ENCODE measurements at places on chromosomes 16 and 17.

GRCh38 chr16:3597226-3597625 lies 14.2 kb downstream of the SLX4 start:
- no peak for DNase-seq

DNA sequence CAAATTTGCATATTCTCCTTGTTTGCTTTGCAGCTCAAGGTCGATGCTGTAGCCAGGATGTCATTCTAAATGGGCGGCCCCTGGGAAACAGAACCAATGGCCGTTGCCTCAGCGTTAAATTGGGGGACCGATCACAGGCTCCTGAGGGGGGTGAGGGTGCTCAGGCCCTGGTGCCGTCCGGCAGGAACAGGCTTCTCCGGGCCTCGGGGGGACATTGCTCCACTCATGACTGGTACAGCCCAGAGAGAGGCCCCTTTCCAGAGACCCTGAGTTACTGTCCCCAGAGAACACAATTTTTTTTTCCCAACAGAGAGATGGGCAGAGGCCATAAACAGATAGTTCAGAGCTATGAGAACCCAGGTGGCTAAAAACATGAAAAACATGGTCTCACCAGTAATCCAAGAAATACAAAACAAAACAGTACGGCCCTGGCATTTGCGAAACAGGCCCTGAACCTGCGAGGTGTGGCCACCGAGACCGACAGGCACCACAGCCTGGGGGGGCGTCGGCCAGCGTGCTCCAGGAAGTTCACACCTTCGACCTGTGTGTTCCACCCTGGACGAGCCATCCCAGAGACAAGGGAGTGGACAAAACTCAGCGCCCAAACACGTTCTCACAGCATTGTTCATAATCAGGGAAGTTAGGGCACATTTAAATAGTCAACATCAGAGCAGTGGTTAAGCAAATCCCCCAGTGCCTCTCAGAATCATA lies 82.8 kb downstream of the METRNL start:
- DNase-seq: no peak

- DNase-seq: peak; percentile 86
Observed at GRCh38 chr17:59440757-59441463, 109.5 kb downstream of the YPEL2 start.

- no peak for DNase-seq
Observed at GRCh38 chr17:77090476-77090875, 50.3 kb upstream of the SEC14L1 start.

DNA sequence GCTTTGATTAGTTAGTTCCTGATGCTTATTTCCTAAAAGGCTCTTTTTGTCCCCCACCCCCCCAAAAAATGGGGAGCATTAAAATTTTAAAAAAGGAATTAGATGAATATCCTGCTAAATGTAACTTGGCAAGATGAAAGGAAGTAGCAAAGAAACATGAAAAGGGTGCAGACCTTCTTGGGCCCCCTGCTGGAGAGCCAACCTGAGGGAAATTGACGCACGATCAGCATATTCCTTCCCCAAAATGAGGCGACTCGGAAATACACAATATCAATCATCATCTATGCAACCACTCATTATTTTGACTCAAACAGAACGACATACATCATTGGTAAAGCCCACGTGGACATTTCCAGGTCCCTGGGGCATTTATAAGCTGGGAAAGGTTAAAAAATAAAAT lies 59.7 kb downstream of the GRIN2A start:
- DNase-seq: no peak
